ENCODE measurements at places on chromosomes 6 and 20.

GRCh38 chr6:89952686-89953085 lies 58.4 kb downstream of the GJA10 start:
- no peak for DNase-seq

DNA sequence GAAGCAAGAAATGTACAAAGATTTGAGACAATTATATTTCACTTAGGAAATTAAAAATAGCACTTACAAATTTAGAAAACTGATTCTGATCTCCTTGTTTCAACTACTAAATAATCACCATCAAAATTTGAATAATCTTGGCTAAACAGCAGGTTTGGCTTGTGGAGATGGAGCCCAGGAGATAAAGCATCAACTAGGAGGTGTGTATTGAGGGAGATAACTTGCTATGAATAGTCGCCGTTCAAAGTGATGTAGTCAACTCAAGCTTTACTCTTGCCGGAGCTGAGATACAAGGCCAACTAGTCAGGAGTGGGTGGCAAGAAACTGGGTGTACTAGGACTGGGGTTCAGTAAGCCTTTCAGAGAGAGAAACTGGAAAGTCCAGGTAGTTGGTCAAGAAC lies 117.7 kb downstream of the TRMT11 start:
- DNase-seq: no peak

DNA sequence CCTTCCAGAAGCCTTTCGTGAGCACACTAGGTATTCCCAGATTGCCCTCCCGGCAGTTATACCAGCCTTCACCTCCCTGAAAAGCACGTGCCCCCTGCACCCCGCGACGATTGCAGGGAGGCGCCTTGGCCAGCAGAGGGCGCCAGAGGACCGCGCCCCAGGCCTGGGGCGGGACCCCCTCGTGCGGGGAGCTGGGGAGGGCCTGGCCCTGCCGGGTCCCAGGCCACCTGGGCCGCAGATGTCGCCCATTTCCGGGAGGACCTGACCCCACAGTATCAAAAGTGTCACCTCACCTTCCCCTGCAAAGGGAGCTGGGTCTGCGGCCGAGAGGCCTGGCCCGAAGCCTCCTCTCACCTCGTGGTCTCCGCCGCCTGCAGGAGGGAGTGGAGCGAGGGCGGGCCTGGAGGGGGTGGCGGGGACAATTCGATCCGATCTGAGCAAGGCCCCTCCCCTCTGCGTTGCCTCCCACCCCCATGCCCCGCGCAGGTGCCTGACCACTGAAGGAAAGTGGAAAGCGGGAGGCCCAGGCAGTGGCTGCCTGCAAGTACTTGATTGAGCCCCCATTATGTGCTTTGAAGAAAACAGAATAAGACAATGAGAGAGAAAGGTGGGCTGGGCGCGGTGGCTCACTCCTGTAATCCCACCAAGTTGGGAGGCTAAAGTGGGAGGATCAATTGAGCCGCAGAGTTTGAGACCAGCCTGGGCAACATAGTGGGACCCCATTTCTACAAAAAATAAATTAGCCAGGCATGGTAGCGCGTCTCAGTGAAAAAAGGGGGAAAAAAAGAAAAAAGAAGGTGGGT lies 3.5 kb upstream of the SNAI1 start:
- peak; percentile 66 for DNase-seq

DNA sequence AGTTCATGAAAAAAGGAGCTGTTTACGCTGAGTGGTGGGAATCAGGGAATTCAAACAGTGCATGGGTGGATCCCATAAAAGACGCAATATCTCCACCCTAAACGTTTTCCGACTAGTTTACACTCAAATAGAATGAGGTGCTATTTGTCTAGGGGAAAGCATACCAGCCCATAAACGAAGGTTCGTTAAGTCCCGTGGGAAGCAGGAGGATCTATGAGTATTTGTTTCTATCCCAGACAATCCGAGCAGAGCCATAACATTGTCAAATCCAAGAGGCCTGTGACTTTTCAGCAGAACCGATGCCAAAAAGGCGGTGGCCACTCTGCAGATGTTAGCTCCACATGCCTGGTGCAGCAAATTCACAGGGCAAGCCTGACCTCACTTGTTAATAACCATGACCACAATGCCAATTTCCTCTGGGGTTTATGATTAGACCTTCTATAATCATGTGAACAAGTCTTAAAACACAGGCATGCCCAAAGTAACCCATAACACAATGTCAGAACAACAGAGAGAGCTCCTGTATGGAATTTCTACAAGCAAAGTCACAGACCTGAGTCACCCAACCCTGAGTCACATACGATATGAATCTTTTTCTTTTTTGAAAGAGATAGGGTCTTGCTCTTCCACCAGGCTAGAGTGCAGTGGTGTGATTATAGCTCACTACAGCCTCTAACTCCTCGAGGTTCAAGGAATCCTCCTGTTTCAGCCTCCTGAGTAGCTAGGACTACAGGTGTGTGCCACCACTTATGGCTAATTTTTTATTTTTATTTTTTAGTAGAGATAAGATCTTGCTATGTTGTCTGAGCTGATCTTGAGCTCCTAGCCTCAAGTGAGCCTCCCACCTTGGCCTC lies 123.3 kb downstream of the KIF13A start:
- peak; percentile 32 for DNase-seq

- no peak for DNase-seq
Observed at GRCh38 chr6:19319005-19319404, 518.2 kb upstream of the ID4 start.

- no peak for DNase-seq
Observed at GRCh38 chr6:80215063-80215462, 108.6 kb downstream of the BCKDHB start.

DNA sequence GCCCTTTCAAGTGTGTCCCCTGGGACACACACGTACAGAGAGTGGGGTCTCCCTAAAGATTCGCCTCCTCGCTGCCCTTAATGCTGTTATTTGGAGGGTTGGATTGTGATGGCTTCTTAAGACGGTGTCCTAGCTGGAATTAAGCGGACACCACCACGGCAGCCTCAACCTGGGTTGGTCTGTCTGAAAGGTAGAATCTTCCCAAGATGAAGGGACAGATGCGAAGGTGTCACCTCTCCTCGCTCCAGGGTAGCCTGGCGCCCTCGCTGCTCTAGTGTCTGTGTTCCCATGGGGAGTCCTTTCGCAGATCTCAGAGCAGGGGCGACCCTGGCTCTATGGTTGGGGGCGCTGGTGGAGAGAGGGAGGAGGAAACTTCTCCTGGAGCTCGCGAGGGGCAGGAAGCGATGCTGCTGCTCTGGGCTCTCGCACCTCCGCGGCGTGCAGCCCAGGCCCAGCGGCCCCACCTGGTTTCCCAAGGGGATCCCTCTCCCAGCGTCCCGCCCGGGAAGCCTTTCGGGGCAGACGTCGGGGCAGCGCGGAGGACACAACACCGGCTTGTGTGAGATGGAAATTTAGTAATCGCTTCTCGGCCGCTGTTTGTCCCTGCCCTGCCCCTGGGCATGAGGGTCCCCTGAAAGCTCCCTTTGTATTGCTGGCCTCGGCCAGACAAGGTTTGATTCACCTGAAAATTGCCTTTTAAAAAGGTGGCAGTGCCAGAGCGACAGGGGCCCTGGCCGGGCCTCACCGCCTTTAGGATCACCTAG lies 1.7 kb downstream of the RSPO3 start:
- DNase-seq: no peak

GRCh38 chr6:100412872-100413271 lies 51.8 kb downstream of the SIM1 start:
- DNase-seq: no peak

GRCh38 chr6:158826819-158827501 lies 7.8 kb upstream of the EZR start:
- no peak for DNase-seq

GRCh38 chr6:93779086-93779841 lies 359.9 kb upstream of the EPHA7 start:
- DNase-seq: peak; percentile 13

DNA sequence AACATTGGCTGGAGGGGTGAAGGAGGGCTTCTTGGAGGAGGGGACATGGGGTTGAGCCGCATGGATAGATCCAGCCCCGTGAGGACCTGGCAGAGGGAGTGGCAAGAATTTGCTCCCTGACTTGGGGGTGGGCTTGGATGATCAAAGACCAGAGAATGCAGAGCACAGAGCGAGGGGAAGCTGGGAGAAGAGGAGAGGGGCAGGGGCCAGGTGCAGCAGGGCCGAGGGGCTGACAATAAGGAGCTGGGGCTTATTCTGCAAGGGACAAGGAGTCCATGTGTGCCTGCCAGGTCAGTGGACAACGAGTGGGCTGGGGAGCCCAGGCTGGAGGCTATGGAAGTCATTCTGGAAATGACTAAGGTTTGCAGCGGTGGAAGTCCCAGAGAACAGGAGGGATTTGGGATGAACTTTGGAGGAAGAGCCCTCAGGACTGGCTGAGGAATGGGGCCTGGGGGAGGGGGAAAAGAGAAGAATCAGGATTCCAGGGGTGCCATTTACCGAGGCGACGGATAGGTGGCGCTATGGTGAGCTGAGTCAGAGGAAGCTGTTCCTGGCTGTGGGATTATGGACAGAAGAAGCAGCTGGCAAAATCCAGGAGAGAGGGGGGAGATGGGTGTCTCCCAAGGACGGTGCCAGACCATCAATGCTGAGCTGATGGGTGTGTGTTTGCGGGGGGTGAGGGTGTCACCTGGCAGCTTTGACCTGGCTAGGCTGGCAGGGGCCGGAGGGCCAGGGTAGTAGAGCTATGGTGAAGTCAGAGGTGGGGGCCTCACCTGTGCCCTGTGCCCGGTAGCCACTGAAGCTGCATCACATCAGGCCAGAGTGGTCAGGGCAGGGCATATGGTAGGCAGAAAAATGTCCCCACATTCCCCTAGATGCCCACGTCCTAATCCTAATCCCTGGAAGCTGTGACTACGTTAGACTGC lies 7.8 kb downstream of the KCNG1 start:
- DNase-seq: peak; percentile 24

GRCh38 chr6:449486-450419 lies 58.2 kb downstream of the IRF4 start:
- no peak for DNase-seq
